ENCODE measurements at places on chromosomes 11 and 22.

DNA sequence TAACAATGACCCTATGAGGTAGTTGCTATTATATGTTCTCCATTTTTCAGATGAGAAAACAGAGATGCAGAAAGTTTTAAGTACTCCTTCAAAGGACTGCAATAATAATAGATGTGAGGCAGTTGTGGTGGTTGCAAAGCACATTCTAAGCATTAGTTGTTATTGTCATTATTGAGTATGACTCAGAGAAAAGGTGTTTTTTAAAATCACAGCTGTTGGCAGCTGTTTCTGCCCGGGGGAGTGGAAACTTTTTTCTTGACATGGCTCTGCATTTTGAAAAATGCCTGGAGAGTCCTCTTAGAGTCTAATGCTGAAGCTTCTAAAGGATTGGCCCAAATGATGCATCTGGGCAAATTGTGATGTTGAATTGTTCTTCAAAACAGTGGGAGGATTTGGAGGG is 244.5 kb upstream of the MPPED2 start:
- no peak for DNase-seq

DNA sequence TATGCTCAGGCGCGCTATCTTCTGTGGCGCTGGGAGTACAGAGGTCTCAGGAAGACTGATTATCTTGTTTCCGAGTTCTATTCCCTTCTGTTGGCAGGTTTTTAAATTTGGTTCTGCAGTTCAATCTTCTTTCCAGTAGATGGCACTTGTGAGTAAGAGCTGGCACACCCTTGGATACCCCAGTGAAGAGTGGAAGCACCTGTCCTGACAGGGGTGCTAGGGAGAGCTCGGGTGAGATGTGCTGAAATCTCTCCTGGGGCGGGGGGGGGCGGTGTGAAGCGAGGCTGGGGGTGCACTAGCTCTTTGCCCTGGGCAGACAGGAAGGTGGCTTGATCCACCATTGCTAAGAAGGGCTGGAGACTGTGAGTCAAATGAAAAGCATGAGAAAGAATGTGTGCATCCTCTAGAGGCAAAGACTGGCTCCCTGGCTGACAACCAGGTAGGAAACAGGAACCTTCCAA is 679.9 kb upstream of the CCDC179 start:
- no peak for DNase-seq

DNA sequence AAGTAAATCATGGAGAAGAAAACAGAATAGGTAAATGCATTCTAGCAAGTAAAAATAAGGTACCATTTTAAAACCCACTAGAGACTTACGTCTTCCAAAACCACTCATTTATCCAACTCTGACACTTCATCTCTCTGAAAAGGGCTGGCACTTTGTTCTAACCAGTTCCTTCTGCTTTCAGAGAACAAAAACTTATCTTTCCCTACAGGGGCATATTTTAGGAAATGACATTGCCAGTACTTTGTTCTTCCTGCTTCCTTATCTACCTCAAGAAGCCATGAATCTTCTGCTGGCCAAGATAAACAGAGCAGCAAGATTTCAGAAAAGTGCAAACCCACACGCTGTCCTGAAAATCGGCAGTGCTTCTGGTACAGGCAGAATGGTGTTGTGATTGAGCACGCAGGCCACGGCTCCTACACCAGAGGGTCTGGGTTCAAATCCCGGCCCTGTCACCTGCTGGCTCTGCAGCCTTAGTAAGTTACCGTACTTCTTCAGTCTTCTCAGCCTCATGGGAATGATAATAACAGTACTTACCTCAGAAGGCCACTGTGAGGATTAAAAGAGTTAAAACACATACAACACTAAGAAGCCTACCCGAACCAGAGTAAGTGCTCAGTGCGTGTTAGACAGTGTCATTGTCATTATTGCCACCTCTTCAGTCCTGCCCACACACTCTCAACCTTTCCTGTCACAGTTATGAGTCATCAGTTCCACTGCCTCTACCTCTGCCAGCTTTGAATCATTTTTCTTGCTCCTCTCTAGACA is 11.0 kb downstream of the MPZL3 start:
- no peak for DNase-seq

DNA sequence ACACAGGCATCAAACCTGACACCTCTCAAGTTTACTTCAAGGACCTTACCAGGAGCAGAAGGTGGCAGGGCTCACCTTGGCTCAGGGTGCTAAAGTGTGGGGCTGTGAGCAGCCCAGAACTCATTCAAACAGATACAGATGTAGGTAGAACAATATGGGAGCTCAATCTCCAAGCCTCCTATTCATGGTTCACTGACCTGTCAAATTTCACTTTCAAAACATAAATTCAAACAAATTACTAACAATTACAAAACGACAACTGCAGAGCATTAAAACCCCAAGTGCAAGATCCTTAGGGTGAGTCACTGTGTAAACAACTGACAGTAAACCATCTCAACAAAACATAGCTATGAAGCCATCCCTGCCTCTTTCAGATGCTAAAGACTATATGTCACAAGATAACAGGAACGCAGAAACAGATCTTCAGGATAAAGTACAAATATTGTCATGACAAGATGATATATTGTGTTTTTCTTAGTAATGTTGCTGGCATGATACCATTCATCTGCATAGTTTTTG is 303.5 kb upstream of the ANO3 start:
- no peak for DNase-seq

DNA sequence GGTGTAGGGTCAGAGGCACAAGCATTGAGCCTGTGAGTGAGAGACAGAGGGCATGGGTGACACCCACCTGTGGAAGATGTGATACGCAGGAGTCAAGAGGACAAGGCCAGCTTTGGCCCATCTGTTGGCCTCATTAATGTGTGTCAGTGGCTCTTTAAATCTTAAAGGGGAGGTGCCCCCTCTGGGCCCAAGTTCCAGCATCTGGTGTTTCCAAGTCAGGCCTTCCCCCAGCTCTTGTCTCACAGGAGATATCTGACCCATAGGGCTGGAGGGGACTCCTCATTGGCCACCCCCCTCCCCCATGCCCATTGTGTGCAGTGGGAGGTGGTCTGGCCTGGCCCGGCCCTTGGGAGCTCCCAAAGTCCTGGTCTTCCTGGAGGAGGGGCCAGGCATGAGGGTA is 8.9 kb downstream of the KCNK7 start:
- no peak for DNase-seq

DNA sequence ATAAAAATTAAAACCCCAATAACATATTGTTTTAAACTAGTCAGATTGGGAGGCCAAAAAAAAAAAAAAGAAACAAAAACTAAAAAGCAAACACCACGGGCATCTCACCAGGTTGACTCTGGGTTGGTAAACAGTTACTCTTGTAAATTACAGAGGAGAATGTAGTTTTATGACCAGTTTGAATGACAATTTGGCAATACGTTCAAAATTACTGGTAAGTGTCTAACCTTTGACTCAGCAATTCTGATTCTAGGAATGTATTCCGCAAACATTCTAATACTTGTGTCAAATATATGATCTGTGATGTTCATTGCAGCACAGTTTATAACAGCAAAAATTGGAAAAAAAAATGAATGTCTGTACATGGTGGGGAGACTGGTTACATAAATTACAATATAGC is 1376.0 kb downstream of the TBC1D22A start:
- no peak for DNase-seq

DNA sequence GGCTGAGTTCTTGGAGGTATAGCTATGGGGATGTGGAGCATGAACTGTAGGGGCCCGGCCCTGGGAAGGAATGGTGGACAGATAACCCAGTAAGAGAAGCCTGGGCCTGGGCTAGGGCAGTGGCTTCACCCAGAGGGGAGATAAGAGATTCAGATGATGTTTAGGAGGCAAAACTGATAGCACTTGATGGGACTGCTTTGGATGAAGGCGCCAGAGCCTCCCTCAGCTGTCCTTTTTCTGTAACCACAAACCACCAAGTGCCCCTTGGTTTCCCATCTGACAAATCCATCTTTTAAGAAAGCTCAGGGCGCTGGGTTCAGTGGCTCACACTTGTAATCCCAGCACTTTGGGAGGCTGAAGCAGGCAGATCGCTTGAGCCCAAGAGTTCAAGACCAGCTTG is 23.4 kb downstream of the RELT start:
- DNase-seq: no peak

GRCh38 chr11:103397369-103397768 is 288.1 kb downstream of the DYNC2H1 start:
- no peak for DNase-seq

GRCh38 chr22:16699326-16699725 is 106.7 kb upstream of the CCT8L2 start:
- no peak for DNase-seq

DNA sequence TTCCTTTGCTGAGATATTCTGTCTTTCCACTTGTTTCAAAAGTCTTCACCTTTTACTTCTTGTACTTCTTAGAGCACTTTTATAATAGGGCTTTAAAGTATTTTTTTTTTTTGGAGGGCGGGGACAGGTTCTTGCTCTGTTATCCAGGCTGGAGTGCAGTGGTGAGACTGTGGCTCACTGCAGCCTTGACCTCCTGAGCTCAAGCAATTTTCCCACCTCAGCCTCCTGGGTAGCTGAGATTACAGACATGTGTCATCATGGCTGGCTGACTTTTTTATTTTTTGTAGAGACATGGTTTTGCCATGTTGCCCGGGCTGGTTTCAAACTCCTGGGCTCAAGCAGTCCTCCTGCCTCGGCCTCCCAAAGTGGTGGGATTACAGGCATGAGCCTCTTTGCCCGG is 57.9 kb downstream of the DYNC2H1 start:
- DNase-seq: peak; percentile 40

- no peak for DNase-seq
These were observed 1.6 kb upstream of the PAX6 start for GRCh38 chr11:31812383-31813381.

DNA sequence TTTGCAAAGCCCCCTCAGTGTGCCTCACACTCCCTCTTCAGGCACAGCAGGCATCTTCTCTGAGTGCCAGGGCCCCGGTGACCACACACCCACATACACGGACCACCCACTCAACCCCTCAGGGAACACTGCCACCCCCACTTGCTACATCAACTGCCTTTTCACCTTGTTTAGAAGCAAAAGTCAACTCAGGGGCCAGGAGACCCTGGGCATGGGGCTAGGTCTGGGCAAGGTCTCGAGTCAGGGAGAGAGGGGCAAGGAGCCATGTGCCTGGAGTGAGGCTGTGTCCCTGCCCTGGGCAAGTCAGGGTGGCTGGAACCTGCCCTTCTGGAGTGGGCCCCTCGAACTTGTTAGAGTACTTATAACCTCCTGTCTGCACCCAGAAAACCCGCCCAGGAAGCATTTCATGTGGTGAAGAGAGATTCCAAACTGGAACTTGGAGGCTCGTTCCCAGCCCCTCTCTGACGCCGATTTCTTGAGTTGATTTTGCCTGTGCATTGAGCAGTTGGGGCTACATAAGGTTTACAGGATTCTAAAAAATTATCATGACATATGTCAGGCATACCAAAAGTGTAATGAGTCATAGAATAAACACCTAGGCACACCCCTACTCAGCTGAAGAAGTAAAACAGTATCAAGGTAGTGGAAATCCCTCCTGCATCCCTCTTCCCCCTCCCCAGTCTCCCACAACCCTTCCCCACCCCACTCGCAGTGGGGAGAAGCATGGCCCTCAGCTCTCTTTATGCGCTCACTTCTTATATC is 74.3 kb downstream of the MYEOV start:
- peak; percentile 38 for DNase-seq

GRCh38 chr11:12629601-12630313 is 44.5 kb upstream of the TEAD1 start:
- no peak for DNase-seq

DNA sequence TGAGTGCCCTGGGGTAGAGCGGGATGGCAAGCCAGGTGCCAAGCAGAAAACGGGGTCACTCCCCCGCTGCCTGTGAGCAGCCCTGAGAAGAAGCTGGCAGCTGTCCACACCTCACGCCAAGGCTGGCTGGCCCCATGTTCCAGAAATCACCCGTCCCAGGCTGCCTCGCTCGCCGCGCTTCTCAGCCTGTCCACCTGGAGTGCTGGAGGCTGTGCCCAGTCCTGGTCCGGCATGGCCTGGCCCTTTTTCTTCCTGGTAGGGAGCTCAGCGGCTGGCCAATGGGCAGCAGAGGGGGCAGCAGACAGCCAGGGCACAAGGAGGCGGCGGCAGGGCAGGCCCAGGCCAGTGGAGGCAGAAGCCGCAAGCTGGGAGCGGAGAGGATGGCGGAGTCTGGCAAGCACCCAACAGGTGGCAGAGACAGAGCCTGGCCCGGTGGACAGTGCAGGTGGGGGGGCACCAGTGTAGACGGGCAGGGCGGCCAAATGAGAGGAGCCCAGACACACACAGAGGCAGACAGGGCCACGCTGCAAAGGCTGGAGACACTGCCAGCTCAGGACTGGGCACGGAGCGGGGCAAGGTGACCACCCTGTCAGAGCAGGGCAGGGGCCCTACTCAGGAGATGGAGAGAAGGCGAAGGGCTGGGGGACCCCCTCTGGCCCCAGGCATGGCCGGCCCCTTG is 37.2 kb upstream of the TH start:
- peak; percentile 89 for DNase-seq

DNA sequence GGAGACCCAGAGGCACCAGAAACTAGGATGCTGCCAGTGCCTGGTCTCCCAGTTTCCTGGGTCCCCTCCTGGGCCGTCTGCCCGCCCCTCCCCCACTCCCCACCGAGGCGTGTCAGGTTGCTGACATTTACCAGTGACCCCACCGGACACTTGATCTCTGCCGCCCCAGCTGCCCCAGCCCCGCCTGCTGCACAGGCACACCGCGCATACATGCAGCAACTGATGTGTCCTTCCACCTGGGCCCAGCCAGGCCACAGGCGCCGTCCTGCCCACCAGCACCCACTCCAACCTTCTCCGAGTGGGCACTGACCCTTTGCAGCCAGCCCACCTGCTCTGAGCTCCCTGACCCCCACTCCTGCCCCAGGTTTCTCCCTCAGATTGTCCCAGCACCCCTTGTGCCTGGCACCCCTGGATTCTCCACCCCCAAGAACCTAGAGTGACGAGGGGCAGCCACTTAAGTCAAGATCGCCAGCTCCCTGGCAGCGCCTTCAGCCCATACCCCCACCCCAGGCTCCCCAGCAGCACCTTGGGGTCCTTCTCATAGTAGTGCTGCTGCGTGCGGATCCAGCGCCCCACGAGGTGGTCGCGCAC is 548 bp downstream of the PYGM start:
- peak; percentile 82 for DNase-seq

GRCh38 chr22:33000342-33001280 is 57.6 kb downstream of the SYN3 start:
- DNase-seq: no peak

DNA sequence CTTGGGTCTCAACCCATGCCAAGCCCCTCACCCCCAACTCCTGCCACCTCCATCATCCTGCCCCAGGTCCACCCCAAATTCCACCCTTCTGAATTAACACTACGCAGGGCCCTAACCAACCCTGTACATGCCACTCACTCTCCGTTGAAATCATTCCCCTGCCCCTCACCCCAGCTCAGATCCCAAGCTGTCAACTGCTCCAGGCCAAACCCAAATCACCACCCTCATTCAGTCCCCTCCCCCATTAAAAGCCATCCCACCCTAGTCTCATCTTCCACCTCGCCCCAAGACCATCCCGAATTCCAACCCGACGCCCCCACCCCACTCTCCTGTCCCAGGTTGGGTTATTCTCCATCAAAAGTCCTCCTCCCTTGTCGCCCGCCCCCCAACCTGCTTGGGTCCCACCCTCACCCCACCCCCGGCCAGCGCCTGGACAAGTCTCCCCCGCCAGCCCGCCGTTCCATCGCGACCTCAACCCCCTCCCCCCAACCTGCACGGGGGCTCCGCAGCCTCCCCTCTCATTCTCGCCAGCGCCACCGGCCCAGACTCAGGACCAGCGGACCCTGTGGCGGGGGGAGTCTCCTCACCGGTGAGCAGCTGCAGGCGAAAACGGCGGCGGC is 466 bp downstream of the FAM168A start:
- no peak for DNase-seq

- no peak for DNase-seq
These were observed 2.2 kb downstream of the SLC25A22 start for GRCh38 chr11:795634-796564.
